ENCODE measurements at places on chromosomes 2 and 18.

DNA sequence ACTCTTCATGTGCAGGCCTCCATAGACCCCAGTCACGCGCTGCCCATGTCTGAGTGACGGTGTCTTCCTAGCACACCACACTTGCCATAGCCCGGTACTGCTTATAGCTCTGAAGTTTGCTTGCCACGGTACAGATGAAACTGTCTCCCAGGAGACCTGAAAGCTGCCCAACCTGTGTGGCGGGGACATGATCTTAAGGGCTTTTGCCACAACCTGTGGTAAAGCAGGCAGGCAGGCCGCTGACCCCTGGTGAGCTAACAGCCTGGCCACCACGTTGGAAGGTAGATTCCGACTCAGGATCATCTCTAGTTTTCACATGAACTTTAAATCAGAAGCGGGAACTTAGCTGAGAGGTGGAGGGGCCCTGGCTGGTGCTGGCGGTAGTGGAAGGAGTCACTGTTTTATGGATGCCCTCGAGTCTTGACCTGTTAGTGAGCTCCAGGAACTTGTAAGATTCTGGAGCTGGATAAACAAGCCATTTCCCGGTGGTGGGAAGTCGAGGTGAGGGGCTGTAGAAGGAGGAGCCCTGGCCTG, 153.3 kb downstream of the ZNF236 start:
- no peak for DNase-seq

DNA sequence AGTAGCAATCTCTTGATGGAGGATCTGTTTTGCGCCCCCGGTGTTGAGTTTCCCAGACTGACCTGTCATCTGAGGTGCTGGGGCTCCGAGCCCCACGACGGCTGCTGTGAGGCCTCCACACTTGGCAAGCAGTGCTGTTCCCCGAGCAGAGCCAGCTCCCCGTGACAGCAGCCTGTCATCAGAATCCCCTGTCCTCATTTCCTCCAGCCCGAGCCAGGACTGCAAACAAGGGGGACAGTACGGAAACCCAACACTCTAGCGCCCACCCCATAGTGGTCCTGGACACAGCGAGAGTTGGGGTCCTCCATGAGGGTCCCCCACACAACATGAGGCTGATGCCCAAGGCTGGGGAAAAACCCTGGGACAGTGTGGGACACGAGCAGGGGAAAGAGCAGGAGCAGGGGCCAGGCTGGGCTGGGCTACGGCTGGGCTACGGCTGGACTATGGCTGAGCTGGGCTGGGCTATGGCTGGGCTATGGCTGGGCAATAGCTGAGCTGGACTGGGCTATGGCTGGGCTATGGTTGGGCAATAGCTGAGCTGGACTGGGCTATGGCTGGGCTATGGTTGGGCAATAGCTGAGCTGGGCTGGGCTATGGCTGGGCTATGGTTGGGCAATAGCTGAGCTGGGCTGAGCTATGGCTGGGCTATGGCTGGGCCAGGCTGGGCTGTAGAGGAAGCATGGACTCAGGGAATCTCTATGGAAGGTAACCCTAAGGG, 1.5 kb upstream of the KLHL30 start:
- DNase-seq, result no peak

DNA sequence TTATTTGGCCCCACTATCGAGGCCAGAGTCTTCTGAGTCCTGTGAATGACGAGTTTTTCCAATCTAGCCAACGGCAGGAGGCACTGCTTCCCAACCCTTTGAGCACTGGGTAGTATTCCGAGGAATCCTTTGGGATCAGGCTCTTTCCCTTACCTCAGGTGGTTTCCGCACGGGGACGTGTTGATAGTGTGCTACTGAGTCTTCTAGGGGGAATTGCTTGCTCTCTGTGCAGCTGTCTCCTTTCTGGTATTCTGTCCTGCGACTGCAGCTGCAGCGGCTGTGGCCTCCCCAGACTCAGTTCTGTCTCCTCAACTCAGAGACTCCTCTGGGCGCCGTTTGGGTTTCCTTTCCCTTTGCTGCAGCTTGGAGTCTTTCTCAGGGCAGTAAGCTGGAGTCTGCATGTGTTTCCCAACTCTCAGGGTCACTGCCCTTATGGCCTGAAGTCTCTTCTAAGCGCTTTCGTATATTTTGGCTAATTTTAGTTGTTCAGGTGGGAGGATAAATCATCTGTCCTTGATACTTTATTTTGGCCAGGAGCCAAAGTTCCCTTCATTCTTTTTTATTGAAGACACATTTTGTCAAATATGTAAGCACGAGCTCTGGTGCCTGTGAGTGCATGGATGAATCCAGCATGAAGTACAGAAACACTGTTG, 118.4 kb downstream of the MAP4K4 start:
- DNase-seq, result no peak

GRCh38 chr2:195613922-195614321, 43.1 kb upstream of the SLC39A10 start:
- DNase-seq, result no peak

GRCh38 chr2:237066396-237066795, 19.3 kb upstream of the COPS8 start:
- no peak for DNase-seq
